ENCODE measurements at places on chromosomes 7 and 10.

DNA sequence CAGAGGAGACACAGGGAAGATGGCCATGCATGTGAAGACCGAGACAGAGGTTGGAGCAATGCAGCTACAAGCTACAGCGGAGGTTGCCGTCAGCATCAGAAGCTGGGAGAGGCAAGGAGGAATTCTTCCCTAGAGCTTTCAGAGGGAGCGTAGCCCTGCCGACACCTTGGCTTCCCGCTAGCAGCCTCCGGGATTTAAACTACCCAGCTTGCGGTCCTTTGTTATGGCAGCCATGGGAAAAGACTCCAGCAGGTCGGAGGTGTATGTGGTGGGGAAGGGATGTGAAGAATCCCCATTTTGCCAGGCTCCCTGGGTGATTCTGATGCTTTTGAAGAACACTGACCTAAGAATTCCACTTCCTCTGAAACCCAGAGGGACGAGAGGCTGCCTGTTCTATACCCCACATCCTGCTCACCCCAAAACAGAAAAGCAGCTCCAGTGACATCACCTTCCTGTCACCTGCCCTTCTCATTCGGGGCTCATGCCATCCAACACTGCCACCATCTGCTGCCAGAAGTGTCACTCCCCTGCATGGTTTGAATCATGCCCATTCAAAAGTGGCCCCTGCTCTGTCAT is 3.3 kb upstream of the SEPHS1 start:
- DNase-seq, result no peak

GRCh38 chr7:50730446-50731400 is 52.0 kb downstream of the GRB10 start:
- no peak for DNase-seq

DNA sequence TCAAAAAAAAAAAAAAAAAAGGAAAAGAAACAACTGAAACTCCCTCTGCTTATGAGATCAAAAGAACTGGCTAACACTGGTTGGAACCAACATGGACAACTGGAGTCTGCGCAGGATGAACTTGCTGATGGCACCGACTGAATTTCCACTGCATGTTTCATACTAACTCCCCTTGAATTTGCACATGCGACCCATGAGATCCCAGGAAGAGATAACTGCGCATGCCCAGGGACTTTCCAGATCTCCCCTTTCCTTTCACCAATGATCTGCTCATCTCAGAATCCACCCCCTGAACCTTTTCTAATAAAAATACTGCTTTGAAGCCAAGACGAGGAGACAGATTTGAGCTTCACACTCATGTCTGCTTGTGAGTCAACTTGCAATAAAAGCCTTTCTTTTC is 20.7 kb downstream of the LBX1 start:
- no peak for DNase-seq

GRCh38 chr10:1677307-1677939 is 59.9 kb downstream of the ADARB2 start:
- DNase-seq, result no peak

- no peak for DNase-seq
Observed at GRCh38 chr7:113768387-113768786, 150.4 kb downstream of the PPP1R3A start.

- no peak for DNase-seq
Observed at GRCh38 chr10:51423121-51423452, 276.3 kb downstream of the CSTF2T start.

- DNase-seq, result peak; percentile 40
Observed at GRCh38 chr10:69742928-69743602, 58.6 kb upstream of the COL13A1 start.

- no peak for DNase-seq
Observed at GRCh38 chr10:96222441-96222840, 48.9 kb downstream of the BLNK start.

DNA sequence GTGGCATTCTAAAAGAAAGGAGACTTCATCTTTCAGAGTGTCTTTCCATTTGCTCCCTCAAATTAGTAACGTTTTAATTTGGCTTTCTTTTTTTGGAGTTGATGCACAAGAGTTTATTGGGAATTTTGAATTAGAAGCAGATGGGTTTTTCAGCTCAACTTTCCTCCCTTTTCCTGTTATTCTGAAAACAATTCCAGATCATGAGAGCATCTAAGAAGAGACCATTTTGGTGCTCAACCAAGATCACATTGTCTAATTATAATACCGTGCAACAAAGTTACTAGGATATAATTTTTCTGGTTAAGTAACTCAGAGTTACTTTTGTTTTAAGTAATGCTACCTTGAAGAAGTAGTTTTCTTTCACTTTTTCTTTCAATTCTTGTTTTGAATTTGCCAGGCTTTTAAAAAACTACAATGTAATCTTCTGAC is 396.6 kb upstream of the KLF6 start:
- no peak for DNase-seq

DNA sequence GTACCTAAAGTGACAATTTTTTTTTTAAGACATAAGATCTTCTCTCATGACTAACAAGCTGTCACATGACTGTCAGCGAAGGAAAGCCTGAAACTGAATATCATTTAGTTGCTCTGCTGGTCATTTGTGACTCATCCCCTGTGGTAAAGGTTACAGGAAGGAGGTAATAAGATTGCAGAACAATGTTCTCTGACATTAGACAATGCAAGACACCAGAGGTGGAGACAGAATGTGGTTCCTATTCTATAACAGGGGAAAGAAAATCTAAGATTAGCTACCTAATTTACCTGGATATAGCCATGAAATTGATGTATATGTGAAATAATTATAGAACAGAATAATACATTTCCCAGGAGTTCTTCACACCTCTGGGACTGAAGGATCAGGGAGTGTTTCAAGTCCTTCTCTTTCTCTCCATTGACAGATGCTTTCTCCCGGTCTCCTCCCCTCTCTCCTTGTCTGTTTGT is 47.7 kb downstream of the LRGUK start:
- peak; percentile 86 for DNase-seq

DNA sequence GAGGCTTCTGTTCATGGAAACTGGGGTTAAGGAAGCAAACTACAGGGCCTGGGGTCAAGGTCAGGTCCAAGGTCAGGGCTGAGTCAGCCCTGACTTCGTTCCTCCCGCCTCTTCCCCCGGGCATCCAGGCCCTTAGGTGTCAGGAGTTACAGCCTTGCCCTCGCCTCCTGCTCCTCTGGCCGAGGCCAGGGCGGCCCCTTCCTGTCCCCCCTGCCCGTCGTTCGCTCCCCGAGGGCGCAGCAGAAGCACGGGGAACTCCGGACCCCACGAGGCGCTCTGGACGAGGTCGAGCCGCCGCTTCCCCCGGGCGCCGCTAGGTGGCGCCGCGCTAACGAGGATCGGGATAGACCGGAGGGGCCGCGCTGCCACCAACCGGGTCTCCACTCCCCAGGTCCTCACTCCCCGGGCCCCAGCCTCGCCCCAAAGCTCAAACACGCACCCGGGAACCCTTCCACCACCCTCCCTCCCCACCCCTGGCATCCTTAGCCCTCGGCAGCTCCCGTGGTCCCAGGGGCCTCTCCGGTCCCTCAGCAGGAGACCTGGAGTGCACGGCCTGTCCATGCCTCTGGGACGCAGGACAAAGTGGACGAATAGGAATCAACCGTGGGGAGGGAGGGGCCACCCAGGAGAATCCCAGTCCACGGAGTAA is 59.2 kb upstream of the MYL10 start:
- DNase-seq, result peak; percentile 95

- DNase-seq, result no peak
Observed at GRCh38 chr7:82506208-82506607, 62.6 kb upstream of the CACNA2D1 start.

DNA sequence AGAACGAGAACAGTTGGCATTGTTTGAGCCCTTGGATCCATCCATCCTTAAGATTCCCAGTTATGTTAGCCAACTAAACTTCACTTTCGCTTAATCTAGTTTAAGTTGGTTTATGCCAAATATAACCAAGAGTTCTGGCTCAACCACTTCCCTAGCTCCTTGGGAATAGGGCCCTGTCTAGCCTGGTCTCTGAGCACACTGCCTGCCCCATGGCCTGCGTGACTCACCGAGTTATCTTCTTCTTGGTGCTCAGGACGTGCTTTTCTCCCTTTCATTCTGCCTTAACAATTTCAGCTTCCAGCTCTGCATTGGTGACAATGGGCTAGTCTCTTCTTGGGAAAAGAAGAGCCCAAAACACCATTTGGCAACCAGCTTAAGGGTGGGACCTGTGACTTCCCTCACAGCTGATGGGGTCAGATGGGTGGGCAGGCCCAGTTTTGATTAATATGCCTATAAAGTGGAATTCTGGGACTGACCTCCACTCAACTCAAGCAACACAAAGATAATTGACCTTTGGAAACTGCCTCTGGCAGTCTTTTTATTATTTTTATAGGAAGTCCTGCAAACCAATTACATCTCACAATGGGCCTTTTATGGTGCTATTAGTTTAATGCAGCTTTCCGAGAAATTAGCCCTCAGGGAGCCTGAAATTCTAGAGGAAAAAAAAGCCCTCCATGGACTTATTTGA is 126.4 kb downstream of the CFAP58 start:
- DNase-seq, result no peak

DNA sequence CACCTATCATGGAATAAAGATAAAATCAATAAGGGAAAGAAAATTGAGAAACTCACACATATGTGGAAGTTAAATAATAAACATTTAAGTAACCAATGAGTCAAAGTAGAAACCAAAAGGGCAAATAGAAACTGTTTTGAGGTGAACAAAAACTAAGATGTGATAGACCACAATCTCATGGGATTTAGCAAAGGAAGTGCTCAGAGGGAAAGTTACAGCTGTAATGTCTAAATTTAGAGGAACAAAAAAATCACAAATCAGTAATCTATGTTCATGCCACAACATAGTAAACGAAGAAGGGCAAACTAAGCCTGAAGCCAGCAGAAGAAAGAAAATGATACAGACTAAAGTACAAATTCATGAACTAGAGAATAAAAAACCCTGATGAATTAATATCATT is 16.3 kb downstream of the CYP3A4 start:
- no peak for DNase-seq

- no peak for DNase-seq
Observed at GRCh38 chr10:61845950-61846268, 55.6 kb upstream of the ARID5B start.

DNA sequence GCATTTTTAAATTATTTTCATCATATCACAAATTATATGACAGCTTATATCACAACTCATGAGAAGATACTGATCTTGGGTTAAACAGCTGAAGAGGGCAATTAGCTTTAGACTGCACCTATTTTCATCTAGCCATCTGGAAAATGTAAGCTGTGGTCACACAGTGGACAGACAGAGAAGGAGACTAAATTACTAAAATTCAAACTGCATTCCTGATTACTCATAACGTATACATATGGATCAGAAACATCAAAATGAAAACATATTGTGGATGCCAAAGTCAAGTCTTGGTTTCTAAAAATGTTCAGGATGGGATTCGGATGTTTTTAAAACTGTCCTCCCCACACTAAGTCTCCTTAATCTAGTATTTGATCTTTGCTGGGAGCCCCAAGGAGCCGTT is 6.6 kb downstream of the BBIP1 start:
- no peak for DNase-seq

DNA sequence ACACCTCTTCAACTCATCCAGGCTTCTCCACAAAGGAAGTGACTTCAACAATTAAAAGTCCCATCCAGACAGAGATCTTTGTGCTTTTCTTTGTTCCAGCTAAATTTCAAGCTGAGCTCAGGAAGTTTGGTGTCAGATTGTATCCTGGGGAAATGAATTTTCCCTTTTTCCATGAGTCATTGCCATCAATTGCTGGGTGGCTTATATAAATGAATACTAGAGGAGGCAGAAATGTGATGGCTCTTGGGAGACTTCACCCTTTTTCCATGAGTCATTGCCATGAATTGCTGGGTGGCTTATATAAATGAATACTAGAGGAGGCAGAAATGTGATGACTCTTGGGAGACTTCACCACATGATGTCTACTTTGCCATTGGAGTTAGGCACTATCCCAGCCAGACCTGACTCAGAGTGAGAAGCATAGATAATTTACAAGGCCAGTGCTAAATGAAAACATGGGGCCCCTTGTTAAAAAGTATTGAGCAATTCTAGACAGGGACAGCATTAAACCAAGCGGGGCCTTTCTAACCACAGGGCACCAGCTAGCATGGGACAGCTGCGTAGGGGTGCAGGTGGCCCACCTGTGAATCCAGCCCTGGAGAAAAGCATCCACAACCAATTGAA is 339.2 kb upstream of the PODXL start:
- no peak for DNase-seq

DNA sequence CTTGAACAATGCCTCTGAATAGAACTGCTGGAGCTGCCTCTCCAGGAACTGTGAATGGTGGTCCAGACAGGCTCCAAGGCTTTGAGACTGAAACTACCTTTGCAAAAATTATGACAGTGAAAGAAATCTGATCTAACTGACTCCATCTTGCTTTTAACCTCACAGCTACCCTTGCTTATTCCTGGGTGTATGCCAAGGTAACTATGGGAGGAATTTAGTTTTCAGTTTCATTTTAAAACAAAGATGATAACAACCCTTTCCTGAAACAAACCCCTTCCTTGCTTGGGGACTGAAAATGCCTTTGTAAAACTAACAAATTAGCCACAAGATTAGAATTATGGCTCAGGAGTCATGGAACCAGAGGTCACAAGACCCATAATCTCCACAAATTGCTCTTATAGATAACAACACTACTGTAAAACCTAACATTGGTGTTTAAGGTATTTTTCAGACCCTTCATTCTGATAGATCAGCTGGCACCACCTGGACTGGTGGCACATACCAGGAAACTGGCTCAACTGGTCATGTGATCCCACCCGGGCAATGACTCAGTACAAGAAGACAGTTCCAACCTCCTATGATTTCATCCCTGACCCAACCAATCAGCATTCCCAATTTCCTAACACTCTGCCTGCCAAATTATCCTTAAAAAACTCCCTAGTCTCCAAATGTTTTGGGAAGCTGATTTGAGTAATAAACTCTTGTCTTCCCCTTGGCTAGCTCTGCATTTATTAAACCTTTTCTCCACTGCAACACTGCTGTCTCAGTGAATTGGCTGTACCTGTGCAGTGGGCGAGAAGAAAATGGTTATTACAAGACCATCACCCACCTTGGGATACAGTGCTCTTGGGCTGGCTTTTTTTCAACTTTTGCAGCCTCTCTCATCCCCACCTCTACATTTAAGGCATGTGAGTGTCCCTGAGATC is 608.1 kb downstream of the TYW1 start:
- DNase-seq, result no peak

DNA sequence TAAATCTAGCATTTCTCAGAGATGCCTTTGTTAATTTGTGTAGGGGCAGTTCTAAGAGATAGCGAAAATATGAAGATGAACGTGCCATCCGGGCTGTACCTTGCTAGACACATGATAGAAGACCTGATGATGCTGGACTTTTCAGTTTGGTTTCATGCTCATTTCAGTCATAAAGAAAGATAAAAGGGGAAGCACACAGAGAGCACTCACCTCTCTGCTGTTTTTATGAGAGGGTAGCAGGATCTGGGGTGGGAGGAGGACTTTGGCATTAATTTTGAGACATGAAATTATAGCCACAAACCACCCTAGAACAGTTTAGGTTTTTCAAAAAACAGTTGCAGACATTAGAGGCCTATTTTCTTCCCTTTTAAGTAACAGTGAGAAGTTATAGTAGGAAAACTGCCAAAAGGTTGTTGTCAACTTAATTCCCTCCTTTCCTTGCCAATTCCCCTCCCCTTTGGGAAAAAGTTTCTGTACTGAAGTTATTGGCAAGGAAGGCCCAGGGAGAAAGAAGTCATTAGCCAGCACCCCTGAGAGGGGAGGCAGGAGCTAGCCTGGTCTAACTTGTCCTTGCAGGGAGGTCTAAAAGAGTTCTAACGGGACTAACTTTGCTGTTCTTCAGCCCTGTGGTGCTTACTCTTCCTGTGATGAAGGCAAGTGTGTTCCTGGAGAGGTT is 2.6 kb downstream of the ST7 start:
- no peak for DNase-seq

- DNase-seq, result no peak
Observed at GRCh38 chr10:92530421-92530820, 43.5 kb downstream of the IDE start.
